ENCODE measurements at places on chromosomes 12 and 14.

DNA sequence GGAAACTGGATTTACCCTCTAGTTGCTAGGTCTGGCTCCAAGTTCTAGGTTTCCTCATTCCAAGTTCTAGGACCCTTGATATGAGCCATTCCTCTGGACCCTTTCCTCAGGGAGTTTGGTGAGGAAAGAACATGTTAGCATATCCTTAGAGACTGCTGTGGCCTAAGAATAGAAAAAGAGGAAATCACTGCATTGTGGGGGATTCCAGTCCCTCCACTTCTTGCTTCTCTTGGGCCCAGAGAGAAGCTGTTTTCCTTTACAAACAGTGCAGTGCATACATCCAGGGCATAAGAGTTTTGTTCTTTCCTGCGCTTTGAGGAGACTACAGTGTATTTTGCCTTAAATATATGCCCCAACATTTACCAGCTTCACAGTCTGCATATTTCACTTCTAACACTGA, 59.0 kb downstream of the LLPH start:
- DNase-seq, result no peak

DNA sequence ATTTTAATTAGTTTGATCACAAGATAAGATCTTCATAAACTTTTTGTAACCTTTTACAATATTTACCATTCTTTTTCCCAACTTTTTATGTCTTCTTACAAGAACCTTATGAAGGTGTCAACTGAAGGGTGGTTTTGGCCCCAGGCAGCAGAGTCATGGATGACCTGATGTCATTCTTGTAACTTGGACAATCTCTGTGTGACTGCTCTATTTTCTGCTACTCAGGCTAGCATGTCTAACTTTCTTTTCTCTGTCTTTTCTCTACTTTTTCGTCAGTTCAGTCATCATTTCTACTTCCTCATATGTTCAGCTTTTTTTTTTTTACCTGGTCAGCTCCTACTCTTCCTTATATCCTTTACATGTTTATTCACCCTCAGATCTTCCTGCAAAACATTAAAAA, 150.7 kb upstream of the PTPRQ start:
- DNase-seq, result no peak

DNA sequence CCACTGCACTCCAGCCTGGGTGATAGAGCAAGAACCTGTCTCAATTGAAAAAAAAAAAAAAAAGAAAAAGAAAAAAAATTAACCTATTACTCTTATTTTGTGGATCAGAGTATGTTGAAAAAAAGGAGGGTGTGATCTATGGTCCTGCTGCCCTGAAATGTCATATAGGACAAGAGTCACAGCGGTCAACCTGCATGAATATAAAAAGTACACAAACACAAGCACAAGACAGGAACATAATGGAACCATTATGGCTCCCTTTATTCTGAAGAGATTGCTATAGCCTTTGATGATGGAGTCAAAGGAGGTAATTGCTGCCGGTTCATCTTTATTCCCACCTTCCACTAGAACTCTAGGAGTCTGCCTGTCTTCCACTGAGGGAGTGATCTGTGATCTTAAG, 96.9 kb downstream of the NTN4 start:
- DNase-seq, result no peak

DNA sequence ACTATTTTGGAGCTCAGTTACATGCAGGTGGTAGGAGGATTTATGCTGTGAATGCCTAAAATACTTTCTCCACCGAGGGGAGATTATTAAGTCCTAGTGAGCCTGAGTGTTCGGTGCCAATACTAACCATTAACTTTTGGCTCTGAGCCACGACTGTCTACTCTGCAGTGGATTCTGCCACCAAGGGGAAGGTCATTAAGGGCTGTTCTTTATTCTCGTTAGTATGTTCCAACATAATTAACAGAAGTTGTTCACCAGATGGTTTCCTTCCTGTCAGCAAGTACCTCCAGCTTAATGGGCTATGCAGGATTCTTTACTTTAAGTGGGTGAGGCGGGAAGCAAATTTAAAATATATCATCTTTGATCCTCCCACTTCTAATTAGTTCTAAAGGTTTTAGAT, 326.3 kb downstream of the BMP4 start:
- no peak for DNase-seq

DNA sequence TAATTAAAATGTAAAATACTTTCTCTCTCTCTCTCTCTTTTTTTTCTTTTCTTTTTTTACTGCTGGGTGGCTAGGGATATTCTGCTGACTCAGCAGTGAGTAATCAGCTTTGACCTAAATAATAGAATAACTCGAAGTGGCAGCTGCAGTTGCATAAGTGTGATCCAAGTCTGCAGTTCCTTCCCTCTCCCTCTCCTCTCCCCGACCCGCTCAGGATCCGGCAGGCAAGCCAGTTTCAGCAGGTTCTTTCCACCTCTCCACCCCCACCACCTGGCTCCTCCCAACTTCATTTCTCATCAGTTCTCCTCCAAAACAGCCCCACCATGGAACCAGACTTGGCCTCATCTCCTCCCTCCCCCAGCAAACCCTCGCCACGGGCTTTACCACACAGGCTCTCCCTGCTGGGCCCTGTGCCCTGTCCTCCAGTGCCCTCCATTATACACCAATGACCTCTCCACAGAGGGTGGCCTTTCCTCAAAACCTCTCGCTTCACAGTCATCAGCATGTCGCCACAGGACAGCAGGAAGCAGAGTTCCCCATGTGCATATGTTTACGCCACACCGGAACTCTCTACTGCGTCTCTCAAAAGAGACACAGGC, 22.4 kb downstream of the SLC7A8 start:
- DNase-seq, result no peak

GRCh38 chr14:35252451-35252868, 39.7 kb upstream of the PSMA6 start:
- no peak for DNase-seq

- DNase-seq, result no peak
These were observed 17.4 kb upstream of the ARHGAP5 start for GRCh38 chr14:32059702-32060101.

DNA sequence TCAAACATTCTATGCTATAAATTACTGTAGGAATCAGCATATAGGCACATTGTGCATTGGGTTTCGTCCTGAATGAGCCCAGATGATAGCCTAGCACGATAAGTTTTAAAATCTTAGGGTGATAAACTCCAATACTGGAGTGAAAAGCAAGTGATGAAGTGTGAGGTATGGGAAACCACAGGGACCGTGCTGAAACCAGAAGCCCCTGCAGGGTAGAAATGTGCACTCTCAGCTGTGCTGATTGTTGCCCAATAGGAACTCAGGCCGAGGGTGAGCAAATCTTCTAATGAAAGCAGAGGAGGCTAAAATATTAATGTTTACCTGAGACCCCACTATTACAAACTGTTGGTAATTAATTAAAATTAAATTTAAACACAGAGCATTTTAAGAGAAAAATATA, 1486.6 kb downstream of the AACS start:
- DNase-seq, result no peak

- no peak for DNase-seq
These were observed 34.6 kb downstream of the P2RX7 start for GRCh38 chr12:121167232-121167820.

GRCh38 chr14:77485901-77486678, 12.5 kb downstream of the ISM2 start:
- DNase-seq, result no peak

- no peak for DNase-seq
These were observed 137.6 kb upstream of the SSTR1 start for GRCh38 chr14:38070061-38070588.

DNA sequence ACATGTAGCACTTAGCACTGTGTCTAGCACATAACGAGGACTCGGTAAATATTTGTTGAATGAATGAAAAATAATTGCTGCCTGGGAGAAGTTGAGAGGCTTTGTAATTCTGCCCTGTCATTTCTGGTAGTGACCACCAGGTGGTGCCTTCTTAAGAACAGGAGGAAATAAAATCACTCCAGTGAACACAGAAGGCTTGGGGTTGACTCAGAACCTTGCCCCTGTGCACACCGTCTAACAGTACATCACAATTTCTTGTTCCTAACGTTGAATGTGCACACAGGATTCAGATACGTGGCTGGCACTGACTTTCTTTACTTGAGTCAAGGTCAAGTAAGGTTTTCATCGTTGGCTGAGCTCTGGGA, 91.8 kb downstream of the RGS6 start:
- no peak for DNase-seq
